ENCODE measurements at places on chromosomes 2 and 18. TPM values are rescaled to one million over a fixed set of nuclear protein-coding genes. Genes with fewer than 3 reads are reported as not detected.

The GPR45 gene
- not detected for total RNA-seq

The FAM210A gene
- 21.9 TPM for total RNA-seq

The TMEM247 gene
- not detected for total RNA-seq

The RFTN2 gene
- 0.45 TPM for total RNA-seq

The RTP5 gene
- not detected for total RNA-seq

The GCKR gene
- 33.5 TPM for total RNA-seq

The C1QL2 gene
- not detected for total RNA-seq

The RUFY4 gene
- not detected for total RNA-seq

The SERPINB10 gene
- not detected for total RNA-seq

The PDIA6 gene
- 95.9 TPM for total RNA-seq

The CPS1 gene
- 1.8 TPM for total RNA-seq

The ATRAID gene
- 532 TPM for total RNA-seq

The KLHL30 gene
- total RNA-seq = 1.7 TPM

The TCF23 gene
- total RNA-seq = not detected

The DOK6 gene
- total RNA-seq = 10.1 TPM

The STPG4 gene
- not detected for total RNA-seq

The ROCK1 gene
- 61.1 TPM for total RNA-seq

The VWA3B gene
- 4.0 TPM for total RNA-seq

The ANKRD23 gene
- 1.7 TPM for total RNA-seq

The CFAP221 gene
- total RNA-seq = 3.1 TPM

The FIGN gene
- 4.1 TPM for total RNA-seq

The CIB4 gene
- total RNA-seq = 1.8 TPM

The PROC gene
- 5.5 TPM for total RNA-seq

The C18orf32 gene
- total RNA-seq = 186 TPM

The IL36G gene
- not detected for total RNA-seq

The TMEM169 gene
- not detected for total RNA-seq

The ZC3H8 gene
- 10.5 TPM for total RNA-seq

The RESP18 gene
- total RNA-seq = not detected

The RNF152 gene
- 15.2 TPM for total RNA-seq

The SCN3A gene
- 0.87 TPM for total RNA-seq

The SPC25 gene
- 0.87 TPM for total RNA-seq

The DSG4 gene
- total RNA-seq = not detected

The DSG3 gene
- total RNA-seq = not detected

The DPP10 gene
- total RNA-seq = 15.6 TPM

The BOLL gene
- total RNA-seq = not detected

The ALPI gene
- total RNA-seq = 12.3 TPM

The CSRNP3 gene
- total RNA-seq = under 0.01 TPM

The AGXT gene
- total RNA-seq = not detected

The TFCP2L1 gene
- 42.3 TPM for total RNA-seq

The RNU2-63P gene
- not detected for total RNA-seq

The NAT8 gene
- not detected for total RNA-seq

The SERPINB13 gene
- not detected for total RNA-seq

The OSR1 gene
- 39.4 TPM for total RNA-seq

The NR4A2 gene
- 17.4 TPM for total RNA-seq

The SPP2 gene
- not detected for total RNA-seq

The FZD7 gene
- total RNA-seq = 20.9 TPM

The SIX3 gene
- total RNA-seq = not detected

The ALLC gene
- not detected for total RNA-seq

The TLX2 gene
- total RNA-seq = not detected

The FASTKD2 gene
- 53.8 TPM for total RNA-seq

The G6PC2 gene
- total RNA-seq = not detected

The CAD gene
- 15.2 TPM for total RNA-seq

The SERPINB5 gene
- not detected for total RNA-seq

The KANSL1L gene
- total RNA-seq = 32.2 TPM

The EIPR1 gene
- total RNA-seq = 1.2 TPM

The ST6GAL2 gene
- total RNA-seq = 9.0 TPM

Data from stomach (tissue), 19 donors.